ENCODE measurements at places on chromosomes 7 and 10.
A peak's percentile ranks its signal among the peaks of the same experiment; 100 is the strongest.

GRCh38 chr7:104035351-104035750, 45.9 kb upstream of the RELN start:
- no peak for DNase-seq

DNA sequence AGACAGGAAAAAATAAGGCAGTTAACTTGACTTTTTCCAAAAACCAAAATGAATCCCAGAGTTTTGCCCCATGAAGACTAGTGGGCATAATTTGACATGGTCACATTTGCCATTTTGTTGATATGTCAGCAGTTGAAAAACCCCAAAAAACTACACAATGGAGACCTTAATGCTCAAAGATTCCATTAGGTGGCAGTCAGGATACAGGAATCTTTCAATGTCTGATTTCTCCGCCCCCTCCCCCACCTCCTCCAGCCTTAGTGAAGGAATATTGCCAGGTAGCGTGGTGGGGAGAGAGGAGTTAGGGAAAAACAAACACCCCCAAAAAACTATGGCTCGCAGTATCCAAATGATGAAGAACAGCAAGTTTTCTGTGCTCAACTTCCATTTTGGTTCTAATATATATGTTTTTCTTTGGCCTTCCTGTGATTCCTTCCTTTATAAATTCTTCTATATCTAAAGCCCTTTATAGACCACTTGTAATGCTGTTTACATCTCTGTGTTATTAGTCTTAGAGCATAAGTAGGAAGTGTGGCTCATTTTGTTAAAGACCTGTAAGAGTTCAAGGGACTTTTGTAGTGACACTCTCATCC, 6.7 kb upstream of the SMNDC1 start:
- peak; percentile 55 for DNase-seq

- no peak for DNase-seq
Observed at GRCh38 chr10:122461367-122461728, at the start of gene HTRA1. TSS of gene HTRA1 (plus strand) at chr10:122461553. CDS start at chr10:122461653, 100 bp downstream.

DNA sequence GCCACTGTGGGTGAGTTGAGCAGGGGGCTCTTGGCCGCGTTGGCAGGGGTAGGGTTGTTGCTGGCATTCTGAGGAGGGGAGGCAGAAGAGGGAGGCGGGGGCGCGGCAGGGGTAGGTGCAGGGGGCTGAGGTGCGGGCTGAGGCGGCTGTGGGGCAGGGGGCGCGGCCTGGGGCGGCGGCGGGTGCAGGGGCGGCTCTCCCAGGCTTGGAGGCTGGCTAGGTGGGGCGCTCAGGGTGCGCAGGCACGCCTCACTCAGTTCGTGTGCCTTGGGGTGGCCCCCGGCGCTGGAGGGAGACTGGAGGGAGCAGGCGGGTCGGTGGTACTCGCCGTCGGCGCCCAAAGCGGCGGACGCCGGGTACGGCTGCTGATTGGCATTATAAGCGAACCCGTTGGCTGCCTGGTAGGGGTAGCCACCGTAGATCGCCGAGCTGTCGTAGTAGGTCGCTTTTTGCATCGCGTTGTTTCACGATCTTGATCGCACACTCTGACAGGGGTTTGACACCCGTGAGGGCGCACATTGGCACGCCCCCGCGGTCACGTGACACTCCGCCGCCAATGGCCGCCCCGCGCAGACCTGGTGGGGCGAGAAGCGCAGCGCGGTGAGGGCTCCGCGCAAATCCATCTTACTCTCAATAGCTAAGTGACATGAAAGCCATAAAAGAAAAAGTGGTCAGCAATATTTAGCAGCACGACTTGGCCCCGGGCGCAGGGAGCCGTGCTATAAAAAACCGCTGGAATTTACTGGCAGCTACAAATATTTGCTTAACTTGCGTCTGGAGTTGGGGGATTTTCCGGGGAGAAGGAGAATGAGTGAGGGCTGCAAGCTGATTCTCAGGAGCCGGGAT, 7.9 kb upstream of the HOXA2 start:
- no peak for DNase-seq

GRCh38 chr7:103967401-103967800, 22.1 kb downstream of the RELN start:
- DNase-seq: no peak

DNA sequence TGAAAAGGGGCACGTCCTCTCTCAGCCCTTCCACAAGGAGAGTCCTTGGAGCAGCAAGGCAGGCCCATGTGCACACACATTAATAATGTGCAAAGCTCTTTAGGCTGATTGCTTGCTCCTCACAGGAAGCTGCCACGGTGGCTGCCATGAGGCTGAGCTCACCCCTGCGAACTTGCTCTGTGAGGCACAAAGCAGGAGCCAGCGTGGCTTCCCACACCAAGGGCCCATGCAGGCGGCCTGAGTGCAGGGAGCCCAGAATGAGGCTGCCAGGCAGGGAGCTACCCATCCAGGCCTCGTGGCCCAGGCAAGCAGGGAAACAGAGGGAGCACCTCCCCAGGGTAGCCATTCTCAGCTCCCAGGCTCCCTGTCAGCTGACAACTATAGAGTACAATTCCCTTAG, 242.9 kb downstream of the GRID1 start:
- no peak for DNase-seq

DNA sequence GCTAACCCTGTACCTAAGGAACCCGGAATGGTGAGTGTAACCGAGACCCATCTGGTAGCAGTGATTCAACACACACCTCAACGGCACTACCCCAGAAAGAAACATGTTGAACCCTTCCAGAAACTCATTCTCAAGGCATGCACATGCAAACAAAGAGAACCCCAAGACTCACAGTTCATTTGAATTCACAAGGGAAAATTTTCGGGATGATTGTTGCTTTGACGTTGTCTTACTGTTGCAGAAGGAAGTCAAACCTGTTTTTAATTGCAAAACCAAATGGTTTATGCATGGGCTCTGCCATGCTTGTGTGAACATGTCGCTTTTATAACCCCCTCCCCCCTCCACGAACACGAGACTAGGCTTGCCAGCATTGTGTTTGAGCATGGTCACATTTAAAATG, 539.7 kb downstream of the GATA3 start:
- no peak for DNase-seq

DNA sequence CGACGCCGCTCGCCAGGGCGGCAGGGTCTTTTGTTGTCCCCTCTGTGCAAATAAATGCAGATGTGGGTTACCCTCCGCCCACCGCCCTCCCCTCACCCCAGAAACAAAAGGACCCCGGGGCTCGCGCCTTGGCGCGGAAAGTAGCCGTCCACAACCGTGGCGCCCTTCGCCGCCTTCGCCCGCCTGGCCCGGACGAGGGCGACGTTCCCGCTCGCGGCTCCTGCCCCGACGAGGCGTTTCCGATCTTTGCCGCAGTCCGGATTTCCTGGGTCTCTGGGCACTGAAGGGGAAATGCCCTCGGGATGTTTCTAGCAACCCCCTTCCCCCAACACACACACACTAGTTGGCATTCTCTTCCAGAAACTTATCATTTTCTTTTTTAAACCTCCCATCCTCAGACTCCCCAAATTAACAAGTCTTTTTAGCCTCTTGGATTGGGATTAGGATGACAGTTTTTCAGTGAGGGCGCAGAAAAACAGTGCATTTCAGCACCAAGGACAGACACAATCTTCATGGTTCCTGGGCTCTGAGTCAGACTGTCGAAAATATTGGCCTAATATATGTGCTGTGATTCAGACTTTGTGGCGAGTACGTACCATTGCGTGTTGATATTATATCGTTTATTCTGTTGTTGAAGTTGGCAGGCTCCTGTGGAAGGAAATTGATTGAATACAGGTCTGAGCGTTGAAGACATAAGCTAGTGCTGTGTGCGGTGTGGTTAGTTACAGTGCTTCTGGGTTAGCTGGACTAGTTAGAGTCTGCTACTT, 771 bp downstream of the PHYHIPL start:
- DNase-seq: peak; percentile 75

DNA sequence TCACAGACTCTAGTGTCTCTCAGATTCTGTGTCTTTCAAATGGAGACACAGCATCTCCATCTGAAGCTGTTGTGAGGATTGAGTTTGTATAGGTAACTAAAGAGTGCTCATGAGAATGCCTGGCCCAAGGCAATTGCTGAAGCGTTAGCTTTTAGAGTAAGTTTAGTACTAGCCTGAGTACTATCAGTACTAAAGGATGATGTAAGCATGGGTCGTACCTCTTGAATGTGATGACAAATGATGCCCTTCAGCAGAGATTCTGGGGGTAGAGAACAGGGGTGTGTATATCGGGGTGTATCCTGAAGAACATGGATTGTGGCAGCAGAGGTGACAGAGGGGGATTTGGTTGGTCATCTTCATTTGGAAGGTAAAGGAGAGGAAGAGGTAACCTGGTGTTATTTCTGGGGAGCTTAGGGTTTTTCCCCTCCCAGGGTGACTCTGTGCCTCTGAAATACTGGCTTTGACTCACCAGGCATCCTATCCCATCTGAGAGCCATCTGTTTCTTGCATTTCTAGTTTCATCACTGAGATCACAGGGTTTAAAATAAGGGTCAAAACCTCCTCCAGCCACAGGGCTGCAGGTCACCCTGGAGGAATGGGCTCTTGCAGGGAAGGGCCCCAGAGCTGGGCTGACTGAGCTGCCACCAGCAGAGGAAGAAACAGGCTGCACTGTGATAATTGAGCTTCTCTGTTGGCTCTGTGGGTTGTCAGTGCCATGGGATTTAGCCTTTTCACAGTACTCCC, 756.0 kb downstream of the KCNMA1 start:
- DNase-seq: no peak

- DNase-seq: no peak
Observed at GRCh38 chr7:2510130-2510776, 9.3 kb upstream of the LFNG start.

GRCh38 chr7:124575176-124575575, 190.4 kb downstream of the GPR37 start:
- no peak for DNase-seq

DNA sequence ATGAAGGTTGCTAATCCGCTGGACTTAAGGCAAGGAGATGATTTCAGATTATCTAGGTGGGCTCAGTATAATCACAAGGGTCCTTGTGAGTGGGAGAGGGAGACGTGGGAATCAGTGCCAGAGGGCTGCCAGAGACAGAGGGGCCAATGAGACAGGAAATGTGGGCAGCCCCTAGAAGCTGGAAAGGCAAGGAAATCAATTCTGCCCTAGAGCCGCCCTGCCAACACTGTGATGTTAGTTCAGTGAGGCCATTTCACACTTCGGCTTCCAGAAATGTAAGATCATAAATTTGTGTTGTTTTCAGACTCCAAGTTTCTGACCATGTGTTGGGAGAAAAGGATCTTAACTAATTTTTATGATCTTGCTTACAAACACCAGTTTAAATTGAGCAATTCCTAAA, 3.6 kb upstream of the GPNMB start:
- no peak for DNase-seq

GRCh38 chr7:1604383-1604782, 34.6 kb upstream of the PSMG3 start:
- no peak for DNase-seq

DNA sequence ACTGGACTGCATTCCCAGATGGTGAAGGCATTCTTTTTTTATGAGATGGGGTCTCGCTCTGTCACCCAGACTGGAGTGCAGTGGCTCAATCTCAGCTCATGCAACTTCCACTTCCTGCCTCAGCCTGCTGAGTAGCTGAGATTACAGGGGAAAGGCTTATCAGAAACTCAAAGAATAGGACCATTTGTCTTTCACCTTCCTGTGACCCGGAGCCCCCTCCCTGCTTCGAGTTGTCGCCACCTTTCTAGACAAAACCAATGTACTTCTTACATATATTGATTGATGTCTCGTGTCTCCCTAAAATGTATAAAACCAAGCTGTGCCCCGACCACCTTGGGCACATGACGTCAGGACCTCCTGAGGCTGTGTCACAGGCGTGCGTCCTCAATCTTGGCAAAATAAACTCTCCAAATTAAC, 1.8 kb upstream of the METTL27 start:
- no peak for DNase-seq

DNA sequence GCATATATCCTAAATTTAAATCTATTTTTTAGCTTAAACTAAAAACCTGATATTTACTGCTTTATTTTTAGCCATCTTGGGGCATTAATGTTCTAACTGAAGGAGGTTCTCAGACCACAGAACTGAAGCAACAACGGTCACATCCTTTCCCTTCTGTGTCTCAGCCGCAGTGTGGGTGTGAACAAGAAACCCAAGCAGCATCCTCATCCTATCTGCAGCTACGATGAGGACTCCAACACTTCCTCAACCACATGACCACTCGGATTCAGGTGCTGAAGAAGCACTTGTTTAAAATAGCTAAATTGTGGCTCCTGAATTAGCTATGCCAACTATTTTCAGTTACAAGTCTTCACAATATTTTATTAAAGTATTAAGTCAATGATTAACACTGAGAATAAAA, 5.3 kb downstream of the ESYT2 start:
- DNase-seq: no peak

- DNase-seq: peak; percentile 12
Observed at GRCh38 chr7:104862719-104863118, 151.3 kb upstream of the KMT2E start.

GRCh38 chr10:102868911-102869257, 386 bp upstream of the AS3MT start:
- DNase-seq: no peak
